ENCODE measurements at places on chromosomes 3 and 15.

GRCh38 chr3:183782576-183783276 lies 42.7 kb downstream of the MAP6D1 start:
- no peak for DNase-seq

DNA sequence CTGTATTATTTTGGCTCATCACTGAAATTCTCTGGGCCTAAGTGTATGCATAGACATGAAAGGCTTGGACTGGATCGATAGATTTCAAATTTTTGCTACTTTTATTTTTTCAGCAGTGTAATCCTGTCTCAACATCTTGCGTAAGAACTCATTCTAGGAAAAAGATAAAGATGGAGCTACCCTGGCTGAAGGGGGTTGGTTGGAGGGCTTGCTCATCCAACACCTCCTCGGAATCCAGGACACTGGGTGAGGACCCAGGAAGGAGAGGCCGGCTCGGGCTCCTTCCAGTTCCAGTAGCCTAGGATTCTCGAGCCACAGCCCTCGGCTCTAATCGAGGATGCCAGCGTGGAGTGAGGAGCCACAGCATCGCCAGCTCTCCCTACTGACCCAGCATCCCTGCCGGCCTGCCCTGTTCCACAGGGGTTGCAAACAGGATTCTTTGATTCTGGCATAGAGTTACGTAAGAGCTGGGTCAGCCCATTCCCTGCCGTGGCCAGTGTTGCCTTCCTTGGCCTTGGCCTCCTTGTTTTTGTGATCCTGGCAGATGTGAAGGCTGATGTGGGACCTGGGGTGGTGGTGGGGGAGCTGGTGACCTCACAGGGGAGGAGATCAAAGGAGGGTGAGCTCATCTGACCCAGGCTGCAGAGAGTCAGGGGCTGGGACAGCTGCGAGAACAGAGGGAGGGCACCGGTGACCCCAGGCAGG lies 149.5 kb downstream of the ALDH1A2 start:
- DNase-seq = no peak

- no peak for DNase-seq
Observed at GRCh38 chr15:63879211-63879610, 45.5 kb upstream of the HERC1 start.

DNA sequence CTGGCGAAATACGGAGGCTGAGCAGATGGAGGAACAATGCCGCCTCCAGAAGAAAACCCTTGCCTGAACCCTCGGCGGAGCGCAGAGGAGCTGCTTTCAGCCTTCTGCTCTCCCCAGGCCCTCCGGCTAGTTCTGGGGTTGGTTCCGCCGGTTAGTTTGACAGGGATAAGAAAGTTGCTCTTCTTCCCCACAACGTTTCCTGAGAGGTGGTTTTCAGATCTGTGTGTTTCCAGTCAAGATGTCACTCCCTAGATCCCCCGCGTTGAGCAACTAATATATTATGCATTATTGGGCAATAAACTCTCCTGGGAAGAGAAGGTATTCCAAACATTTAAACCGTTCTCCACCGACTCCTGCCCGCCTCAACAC lies 551 bp downstream of the NLGN1 start:
- DNase-seq = peak; percentile 75

GRCh38 chr15:87711026-87711425 lies 545.5 kb downstream of the NTRK3 start:
- DNase-seq = no peak

DNA sequence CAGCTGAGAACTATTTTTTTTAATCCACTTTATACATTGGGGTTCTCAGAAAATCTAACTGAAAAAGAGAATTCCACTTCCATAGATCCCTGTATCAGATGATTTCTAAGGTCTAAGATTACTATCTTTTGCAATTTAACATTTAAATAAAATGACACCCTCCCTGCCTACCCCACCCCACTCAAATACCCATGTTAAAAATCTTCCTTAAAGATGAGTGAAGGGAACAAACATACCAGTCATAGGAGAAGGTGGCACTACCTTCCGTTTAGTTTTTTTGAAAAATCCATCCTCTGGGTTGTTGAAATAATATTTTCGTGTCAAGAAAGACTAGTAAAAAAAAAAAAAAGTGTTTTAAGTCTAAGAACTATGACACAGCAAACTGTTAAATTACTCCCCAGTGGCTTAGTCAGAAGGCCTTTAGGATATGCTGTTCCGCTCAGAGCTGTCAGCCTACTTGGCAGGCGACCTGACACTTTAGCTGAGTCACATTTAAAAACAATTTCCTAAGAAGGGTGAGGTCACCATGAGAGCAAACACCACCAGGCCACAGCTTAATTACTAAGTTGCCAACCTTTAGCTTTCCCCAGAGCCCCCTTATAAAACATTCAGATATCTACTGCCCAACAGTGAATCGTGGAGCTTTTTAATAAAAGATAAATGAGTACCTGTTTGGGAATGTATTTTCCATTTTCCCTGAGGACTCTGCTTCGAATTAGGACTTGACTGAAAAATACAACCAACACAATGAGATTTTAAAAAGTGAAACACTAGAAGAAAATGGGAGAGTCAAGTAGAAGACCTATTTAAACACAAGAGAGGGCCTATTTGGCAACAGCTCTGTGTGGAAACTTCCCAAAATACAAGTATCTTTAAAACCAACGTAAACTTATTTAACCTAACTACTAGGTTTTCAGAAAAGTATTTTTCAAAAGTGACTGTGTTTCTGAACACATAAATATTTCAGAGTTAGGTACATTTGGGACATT lies 9.6 kb downstream of the EMC3 start:
- DNase-seq = peak; percentile 31

- peak; percentile 1 for DNase-seq
Observed at GRCh38 chr3:52144034-52144795, 10.0 kb downstream of the POC1A start.

- DNase-seq = no peak
Observed at GRCh38 chr3:150770681-150771080, 7.7 kb upstream of the SIAH2 start.

- DNase-seq = no peak
Observed at GRCh38 chr3:71906976-71907375, 122.0 kb upstream of the PROK2 start.

DNA sequence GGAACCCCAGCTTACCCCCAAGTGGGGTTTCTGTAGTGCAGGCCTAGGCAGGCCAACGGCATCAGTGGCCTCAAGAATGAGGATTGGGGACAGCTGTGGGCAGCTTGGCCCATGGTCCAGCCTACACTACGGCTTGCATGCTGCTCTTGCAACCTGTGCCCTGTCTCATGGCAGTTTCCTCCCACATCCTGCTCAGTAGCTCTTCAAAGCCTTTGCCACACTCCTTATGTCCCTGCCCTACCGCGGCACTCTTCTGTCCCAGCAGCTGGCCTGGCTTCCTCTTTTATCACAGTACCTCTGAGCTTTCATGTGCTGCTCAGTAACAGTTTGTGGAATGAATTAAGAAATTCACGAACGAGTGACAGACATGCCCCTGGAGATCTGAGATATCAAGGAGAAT lies 431.0 kb downstream of the EPHB1 start:
- DNase-seq = no peak

GRCh38 chr3:24290596-24290995 lies 204.1 kb downstream of the THRB start:
- no peak for DNase-seq

DNA sequence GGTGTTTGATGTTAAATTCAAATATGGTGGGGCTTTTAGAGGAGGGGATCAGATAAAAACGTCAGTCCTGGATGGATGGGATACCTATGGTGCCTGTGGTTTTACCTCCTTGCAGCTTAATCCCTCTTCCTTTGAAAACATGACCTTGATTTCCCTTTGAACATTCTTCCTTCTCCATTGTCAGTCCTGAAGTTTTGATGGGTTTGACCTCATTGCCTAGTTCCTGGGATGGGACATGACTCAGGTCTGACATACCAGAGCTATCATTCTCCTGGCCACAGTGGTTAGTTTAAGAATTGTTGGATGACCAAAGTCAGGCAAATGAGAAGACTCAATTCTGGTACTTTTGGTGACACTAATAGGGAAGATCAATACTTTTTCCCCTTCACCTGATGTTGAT lies 87.2 kb downstream of the PRICKLE2 start:
- no peak for DNase-seq

DNA sequence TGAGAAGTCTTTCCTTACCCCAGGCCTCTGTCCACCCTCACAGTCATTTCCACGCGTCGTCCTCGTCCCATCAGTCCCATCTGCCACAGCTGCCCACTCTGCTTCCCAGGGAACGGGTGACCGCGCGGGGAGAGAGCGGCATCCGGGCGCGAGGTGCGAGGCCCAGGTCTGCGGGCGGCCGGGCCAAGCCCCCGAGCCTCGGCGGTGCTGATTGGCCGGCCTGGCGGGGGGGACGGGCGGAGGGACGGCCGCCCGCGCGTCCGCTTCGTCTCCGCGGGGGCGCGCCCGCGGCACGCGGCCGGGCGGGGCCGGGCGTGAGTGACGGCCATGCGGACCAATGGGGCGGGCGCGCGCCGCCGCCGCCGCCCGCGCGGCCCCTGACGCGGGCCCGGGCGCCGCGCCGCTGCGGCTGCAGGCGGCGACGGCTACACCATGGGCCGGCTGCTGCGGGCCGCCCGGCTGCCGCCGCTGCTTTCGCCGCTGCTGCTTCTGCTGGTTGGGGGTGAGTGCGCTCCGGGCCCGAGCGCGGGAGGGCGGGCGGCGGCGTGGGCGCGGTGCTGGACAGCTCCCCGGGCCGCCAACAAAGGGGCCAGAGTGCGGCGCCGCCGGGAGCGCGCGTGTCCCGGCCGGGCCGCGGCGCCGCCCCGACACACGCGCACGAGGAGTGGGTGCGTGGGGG lies at the start of gene PODXL2:
PODXL2 (plus strand) TSS at position 398 of the 679 bp plus-strand sequence; CDS start at position 433, 35 bp downstream.
- DNase-seq = peak; percentile 49

DNA sequence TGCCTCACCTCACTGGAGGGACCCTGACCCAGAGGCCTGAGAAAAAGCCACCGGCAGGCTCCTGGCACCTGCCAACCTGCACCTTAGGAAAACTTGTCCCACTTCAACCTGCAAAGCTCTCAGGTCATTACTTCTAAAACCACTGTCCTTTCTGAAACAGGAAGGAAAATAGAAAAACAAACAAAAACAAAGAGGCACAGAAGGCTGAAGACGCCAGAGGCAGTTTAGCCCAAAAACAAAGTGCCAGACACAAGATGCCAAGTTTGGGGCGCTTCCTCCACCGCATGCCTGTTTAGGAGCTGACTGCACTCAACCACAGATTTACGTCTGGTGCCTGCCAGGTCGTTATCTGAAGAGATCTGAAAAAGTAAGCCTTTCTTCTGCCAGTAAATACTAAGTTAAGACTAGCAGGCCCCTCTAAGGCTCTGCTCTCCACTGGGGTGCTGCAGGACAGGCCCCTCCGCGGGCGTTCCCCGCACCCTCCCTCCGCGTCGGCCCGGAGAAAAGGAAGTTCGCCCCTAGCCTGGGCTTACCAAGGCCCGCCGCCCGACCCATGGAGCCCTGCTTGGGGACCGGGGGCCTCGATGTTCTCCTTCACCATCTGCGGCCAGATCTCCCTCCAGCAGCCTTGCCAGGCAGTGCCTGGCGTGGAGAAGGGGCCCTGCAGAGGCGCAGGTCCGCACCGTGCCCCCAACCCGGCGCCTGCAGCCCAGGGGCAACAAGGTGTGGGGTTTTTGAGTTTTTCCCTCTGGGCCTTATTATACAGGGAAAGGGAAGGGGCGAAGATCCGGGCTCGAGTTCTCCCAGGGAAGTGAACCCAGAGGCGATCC lies 1.3 kb downstream of the GOLGA8A start:
- DNase-seq = no peak

DNA sequence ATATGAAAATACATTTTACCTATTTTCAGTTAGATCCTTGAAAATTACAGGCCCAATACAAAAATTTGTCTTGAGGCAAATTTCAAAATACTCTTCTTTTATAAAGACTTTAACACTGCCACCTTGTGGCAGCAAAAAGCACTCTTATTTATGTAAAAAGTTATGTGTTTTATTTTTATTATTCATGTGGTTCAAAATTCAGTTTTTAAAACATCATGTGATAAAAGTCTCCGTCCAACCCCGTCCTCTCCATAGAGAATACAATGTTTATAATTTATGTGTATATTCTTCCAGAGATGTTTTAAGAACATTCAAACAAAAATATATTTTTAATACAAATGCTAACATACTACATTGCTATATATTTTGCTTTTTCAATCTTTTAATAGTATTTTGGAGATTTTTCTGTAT lies 36.9 kb upstream of the TRIM59 start:
- DNase-seq = peak; percentile 38

All from NCI-H446 treated with DMSO at 0.1 percent for 48 hours (cell line).